ENCODE measurements at places on chromosomes 16 and 17. TPM values are rescaled to one million over a fixed set of nuclear protein-coding genes. Genes with fewer than 3 reads are reported as not detected.

TGFB1I1 gene
- polyA plus RNA-seq, result 42.1 TPM

KRT23 gene
- 0.80 TPM for polyA plus RNA-seq

GRCh38 chr17:36481829-36482228 is 4.7 kb upstream of the ZNHIT3 start:
- no peak for DNase-seq

GRCh38 chr17:75950855-75951554 is 10.2 kb upstream of the FBF1 start:
- DNase-seq, result no peak

DNA sequence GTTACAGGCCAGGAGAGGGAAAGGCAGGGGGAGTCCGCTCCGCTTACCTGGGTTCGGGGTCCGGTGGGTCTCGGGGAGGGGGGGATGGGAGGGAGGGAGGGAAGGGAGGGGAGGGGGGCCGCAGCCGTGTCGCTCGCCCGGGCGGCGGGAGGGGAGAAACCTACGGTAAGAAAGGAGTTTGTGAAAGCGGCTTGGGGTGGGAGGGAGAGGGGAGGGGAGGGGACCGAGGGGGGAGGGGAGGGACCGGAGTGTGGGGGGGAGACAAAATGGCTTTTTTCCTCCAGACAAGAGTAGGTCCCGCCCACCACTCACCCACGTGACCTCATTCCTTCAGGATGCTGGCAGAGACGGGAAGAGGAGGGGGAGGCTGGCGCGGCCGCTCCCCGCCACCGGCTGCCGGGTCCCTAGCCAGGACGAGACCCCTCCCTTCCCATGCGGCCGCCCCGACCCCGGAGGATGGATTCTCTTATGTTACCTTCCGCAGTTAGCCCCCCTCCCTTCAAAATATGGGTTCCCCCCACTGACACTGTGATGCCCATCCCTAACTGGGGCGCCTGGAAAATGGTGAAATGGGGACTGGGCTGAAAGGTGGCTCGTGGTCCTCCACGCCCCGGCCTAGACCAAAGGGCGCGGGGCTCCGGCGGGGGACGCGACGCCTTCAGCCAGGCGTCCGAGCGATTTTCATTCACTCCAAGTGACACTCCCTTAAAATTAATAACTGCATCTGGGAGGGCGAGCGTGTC is at the start of gene PCGF2:
Gene PCGF2, minus strand, starts transcription at position 188 of the 743 bp plus-strand sequence. CDS start 7,934 bp downstream, outside the sequence.
- peak; percentile 95 for DNase-seq

- DNase-seq, result no peak
Observed at GRCh38 chr17:76265624-76266243, 586 bp downstream of the UBALD2 start.

TM4SF5 gene
- 3.1 TPM for polyA plus RNA-seq

GRCh38 chr16:89373355-89374110 is 116.8 kb downstream of the ANKRD11 start:
- DNase-seq, result no peak

GRCh38 chr16:12819126-12820117 is 15.7 kb upstream of the CPPED1 start:
- no peak for DNase-seq

DNA sequence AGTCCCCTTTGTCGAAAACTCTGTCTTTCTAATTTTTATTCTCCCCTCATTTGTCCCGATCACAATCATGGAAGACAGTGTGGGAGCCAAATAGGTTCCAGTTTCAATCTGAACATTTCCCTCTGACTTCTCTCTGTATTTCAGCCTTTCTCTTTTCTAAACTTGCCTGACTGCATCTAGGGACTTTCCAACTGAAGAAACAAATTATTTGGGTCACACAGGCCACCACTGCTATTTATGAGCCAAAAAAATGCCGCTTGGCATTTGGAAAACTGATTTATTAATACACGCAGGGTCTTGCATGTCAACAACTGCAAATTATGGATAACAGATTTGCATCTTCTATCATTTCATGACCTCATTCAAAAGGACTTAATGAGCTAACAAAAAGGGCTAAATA is 55.2 kb upstream of the ELAC2 start:
- no peak for DNase-seq

Measured in renal cortex interstitium (tissue), 15 donors.